Dermis microvascular lymphatic vessel endothelial cell (primary cell): ENCODE measurements at places on chromosomes 12 and 14. TPM values are rescaled to one million over a fixed set of nuclear protein-coding genes. Genes with fewer than 3 reads are reported as not detected.

GRCh38 chr12:89700191-89700810 lies 8.3 kb downstream of the ATP2B1 start:
- no peak for DNase-seq

GRCh38 chr14:73760598-73761586 lies 46.7 kb upstream of the PNMA1 start:
- no peak for DNase-seq

Gene DPY19L2
- 0.26 and 0.51 TPM in 2 replicates for total RNA-seq

DNA sequence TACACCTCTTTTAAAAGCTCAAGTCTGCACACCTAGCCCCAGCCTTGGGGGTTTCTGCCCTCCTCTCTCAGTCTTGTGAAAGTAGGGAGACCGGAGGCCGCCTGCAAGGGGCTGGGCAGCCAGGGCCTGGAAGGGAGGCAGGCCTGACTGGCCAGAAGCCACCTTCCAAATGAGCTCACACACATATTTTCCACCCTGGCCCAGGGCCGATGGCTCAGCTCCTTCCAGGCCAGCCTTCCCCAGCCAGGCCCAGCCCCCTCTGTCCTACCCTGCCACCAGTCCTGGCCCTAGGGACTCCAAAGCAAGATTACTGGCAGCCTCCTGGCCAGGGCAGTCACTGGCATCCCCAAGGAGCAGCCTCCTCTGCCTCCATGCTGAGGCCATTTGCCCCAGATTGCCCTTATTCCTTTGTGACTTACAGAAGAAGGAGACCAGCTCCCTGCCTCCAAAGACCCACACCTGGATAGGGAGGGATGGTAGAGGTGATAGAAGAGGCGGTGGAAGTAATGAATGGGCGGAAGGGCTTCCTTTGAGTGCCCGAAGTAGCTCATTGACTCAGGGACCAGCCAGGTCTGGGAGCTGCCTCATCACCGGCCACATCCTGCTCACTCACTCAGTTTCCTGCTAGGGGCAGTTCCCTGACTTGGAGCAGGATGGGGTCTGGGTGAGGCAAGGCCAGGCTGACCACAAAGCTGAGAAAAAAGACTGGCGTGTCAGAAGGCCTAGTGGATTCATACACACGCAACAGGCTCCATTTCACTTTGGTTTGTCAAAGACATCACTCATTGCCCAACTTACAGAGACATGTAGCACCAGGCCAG lies 14.8 kb downstream of the MMP14 start:
- peak; percentile 94 for DNase-seq

DNA sequence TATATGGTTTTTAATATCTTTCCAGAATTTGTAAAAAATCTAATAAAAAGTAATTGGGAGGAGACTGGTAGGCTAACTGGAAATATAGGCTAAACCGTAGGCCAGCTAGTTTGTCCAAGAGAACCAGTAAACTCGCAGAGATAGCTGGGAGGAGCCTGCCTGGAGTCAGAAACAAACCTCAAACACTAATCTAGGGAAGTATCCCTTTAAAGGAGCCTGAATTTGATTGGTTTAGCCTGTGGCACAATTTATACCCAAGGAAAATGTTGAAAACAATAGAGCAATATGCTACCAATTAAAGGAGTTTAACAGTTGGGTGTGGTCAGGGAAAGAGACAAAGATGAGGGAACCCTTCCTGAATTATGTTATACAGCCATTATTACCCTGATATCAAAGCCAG lies 109.6 kb downstream of the EML5 start:
- DNase-seq, result no peak

DNA sequence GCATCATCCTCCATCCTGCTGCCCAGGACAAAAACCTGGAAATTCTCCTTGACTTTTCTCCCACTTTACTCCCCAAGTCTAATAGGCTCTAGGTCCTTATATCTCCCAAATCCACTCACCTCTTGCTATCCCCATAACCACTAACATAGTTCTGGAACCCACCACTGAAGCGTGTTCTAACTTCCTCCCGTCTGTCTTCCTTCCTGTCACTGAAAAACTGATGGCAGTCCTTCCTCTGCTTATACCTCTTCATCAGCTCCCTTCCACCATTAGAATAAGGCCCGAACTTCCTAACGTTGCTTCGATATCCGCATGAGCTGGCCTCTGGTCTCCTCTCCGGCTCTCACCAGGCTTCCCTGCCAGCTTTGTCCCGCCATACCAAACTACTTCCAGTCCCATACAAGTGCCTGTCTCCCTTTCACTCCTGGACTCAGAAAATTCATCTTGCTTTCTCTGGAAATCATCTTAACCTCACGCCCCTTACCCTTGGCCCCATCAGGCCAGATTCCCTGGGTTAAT lies 63.0 kb upstream of the BCL2L14 start:
- no peak for DNase-seq

Gene TMEM52B
- not detected in 2 replicates for total RNA-seq

- DNase-seq, result no peak
These were observed 12.3 kb downstream of the EMP1 start for GRCh38 chr12:13208533-13209435.

GRCh38 chr14:94686511-94687160 lies 74.4 kb downstream of the SERPINA3 start:
- DNase-seq, result no peak

DNA sequence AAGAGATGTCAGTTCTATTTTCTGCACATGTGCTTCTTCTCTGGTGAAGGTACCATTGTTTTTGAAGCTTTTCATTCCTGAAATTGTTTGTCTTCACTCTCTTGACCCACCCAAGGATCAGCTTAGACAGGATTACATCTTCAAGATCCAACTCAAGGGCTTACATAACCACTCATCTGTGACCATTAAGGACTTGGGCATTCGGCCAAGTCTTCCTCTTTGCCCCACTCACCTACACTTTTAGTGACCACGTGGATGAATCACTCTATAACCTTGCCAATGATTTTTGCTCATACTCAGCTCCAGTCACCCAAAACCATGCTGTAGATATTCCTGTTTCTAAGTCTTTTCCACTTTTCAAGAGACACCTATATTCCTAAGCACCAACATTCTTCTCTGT lies 36.5 kb upstream of the SSTR1 start:
- no peak for DNase-seq

- no peak for DNase-seq
These were observed 66.0 kb downstream of the MIPOL1 start for GRCh38 chr14:37263656-37264236.

GRCh38 chr14:67059596-67059995 lies 129.6 kb upstream of the GARIN2 start:
- no peak for DNase-seq

- DNase-seq, result no peak
These were observed 7.5 kb downstream of the PSMC1 start for GRCh38 chr14:90263748-90264449.

- no peak for DNase-seq
These were observed 226.1 kb upstream of the DIO3 start for GRCh38 chr14:101335061-101335661.

DNA sequence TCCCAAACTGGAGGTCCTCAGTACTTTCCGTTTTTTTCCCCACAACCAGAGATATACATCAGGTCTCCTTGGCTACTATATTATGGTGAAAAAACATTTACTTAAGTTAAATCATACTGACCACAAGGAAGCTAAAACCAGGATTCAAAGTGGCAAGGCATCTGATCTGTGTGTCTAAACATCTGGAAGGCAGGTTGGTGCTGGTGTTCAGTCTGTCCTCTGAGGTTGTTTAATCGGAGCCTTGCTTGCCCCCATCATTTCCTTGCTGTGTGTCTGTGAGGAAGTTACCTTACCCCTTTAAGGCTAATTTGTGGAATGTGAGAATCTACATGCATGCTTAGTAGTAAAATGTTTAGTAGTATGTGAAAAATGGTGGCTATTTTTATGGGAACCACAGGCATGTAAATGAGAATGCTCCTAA lies 75.6 kb downstream of the GALNT4 start:
- DNase-seq, result no peak

DNA sequence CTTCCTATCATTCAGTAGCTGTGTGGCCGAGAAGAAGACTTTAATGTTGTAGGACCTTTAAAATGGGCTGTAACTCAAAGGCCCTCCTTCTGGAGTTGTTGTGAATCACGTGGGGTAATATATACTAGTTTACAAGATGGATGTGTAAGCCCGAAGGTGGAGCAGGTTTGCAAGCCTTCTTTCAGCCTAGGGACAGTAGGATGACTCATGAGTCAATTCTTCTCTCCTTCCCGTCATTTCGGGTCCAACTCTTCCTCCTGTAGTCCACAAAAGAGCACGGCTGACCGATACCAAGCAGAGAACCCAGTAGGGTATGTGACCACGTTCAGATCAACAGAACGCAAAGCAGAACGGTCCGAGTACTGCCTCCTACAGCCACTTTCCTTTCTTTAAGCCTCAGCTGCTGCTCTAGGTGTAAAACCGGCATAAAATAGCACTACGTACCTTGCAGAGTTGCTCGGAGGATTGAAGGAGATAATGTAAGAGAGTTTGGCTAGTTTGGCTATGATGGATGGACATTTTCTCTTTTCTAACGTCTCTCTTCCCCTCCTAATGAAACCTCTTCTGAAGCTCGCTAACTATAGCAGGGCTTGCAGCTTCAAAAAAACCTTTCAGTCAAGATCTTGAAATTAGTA lies 1.3 kb upstream of the RASSF3 start:
- DNase-seq, result peak; percentile 68

Gene PLEKHG7
- total RNA-seq, result not detected in 2 replicates

DNA sequence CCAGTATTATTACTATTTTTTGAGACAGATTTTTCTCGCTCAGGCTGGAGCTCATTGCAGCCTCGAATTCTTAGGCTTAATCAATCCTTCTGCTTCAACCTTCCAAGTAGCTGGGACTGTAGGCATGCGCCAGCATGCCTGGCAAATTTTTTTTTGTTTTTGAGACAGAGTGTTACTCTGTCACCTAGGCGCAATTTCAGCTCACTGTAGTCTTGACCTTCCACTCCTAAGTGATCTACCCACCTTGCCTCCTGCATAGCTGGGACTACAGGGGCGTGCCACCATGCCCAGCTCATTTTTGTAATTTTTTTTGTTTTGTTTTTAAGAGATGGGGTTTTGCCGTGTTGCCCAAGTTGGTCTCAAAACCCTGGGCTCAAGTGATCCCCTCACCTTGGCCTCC lies 15.2 kb downstream of the ERC1 start:
- no peak for DNase-seq

Gene RBM25
- 22.4 and 22.7 TPM in 2 replicates for total RNA-seq

Gene SMOC1
- total RNA-seq, result 0.90 and 2.3 TPM in 2 replicates

DNA sequence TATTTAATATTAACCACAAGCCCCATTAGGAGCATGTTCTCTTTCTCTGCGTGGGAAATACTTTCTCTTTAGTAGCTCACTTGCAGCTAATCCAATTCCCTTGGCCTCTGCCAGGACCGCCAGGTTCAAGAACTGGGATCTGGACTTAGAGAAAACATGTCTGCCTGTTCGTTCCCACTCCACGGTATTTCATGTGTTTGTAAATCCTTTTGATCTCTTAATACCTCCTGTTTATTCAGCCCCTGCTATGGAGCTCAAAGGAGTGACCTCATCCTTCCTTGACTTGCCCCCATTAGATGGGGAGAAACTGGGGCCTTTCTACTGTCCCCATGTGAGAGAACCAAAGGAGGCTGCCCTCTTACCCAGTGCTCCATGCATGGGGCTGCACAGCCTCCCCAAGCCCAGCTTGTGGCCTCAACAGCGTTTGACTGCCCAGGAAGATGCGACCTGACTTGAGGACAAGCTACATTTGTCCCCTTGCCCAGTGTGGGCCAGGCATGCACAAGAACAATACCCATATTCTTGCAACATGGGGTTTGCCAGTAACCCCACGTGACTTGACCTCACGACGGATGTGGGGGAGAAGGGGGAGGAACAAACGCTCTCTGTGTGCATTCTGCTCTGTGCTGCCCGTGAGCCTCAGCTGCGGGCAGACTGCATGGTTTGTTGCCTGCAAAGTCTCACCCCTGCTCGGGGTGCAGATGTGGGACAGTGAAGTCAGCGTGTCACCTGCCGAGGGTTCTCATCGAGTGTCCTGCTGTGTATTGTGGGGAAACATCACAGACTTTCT lies 30.3 kb downstream of the CD9 start:
- peak; percentile 49 for DNase-seq

Gene KRT83
- not detected in 2 replicates for total RNA-seq

DNA sequence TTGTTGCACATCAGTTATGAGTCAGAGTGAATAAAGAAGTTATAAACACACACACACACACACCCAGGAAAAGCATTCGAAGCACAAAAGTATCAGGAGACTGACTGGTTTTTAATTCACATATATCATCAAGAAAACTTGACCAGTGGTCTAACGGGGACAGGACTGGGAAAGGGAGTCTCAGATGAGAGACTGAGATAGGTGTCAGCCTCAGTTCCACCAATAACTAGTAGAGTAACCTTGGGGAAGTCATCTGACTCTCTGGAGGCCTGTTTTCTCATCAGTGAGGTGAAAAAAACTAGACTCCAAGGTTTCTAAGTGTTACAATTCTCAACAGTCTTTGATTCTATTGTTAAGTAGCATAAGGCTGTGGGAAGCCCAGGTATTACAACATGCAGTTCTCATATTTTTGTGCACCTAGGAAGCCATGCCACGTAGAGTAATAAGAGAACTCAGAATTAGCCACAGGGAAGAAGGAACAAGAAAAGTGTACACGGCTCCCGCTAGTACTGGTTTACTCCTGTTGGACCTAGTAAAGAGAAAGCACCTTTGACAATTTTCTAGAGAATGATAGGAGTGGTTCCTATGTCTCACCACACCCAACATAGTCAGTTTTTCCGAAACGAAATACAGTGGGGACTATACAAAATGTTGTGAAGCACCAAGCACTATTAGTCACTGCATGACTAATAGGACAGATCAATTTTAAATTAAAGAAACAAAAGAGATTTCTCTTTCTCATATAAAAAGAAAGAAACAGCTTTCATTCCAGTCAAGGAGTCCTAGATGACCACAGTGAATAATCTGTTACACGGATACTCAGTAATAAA lies 5.0 kb downstream of the PPTC7 start:
- DNase-seq, result peak; percentile 59

DNA sequence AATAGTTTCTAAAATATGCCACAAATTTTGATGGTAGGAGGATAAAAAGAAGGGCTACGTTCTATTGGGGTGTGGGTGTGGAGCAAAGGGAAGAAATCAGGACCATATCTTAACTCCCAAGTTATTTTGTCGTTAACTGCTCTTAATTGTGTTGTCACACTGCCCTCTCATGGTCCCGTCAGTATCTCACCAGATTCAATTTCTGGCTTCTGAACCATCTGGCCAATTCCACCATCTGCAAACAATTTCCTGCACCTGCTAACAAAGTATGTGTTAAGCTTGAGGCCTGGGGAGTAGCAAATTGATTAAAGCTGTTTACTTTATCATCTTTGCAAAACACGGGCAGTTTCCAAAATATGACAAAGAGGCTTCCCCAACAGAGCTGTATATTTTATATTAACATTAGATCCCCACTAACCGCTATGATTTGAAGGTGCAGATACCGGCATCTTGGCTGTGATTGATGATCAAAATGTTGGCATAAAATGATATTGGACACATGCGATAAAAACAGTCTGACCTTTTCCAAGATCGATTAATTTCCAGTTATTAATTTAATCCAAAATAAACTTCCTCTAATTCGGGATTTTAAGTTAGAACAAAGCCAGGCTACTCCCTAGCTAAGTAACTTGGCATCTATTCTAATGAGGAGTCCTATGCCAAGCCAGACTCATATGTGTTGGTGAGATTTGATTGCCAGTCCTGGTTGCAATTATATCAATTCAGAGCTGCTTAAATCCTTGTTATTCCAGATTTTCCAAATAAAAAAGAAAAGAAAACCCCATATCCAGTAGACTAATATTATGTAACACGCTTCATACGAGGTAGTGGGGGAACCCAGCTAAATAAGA lies 6.9 kb upstream of the DNM1L start:
- DNase-seq, result peak; percentile 83

Gene TAS2R10
- total RNA-seq, result 0.13 and 0.51 TPM in 2 replicates
